ENCODE measurements at places on chromosomes 12 and 14.
A peak's percentile ranks its signal among the peaks of the same experiment; 100 is the strongest.

DNA sequence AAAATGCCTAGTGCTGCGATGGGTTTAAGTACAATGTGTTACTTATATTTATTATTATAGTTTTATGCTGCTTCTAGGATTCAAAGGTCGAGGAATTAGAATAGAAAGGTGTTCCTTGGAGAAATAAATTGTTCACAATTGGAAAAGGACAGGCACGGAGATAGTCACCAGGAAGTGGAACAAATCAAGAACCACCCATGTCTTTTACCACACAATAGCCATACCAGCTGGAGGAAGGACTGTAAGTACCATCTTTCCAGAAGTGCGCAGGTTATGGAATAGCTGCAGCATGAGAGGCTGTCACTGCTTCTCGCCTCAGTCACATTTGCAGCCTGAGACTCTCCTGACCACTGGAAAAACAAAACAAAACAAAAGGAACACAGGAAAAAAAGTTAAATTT is 40.5 kb upstream of the MANSC4 start:
- no peak for DNase-seq

- DNase-seq, result no peak
Measured at GRCh38 chr12:92506460-92506859, 196.3 kb upstream of the PLEKHG7 start.

DNA sequence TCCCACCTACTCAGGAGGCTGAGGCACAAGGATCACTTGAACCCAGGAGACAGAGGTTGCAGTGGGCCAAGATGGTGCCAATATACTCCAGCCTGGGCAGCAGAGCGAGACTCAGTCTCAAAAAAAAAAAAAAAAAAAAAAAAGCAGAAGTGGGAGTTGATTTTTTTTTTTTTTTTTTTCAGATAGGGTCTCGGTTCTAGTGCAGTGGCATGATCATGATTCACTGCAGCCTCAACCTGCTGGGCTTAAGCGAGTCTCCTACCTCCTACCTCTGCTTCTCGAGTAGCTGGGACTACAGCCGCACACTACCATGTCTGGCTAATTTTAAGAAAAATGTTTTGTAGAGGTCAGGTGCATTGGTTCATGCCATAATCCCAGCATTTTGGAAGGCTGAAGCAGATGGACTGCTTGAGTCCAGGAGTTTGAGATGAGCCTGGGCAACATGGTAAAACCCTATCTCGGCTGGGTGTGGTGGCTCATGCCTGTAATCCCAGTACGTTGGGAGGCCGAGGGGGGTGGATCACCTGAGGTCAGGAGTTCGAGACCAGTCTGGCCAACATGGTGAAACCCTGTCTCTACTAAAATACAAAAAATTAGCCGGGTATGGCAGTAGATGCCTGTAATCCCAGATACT is 16.3 kb upstream of the HSP90AA1 start:
- DNase-seq, result no peak

- DNase-seq, result no peak
Measured at GRCh38 chr12:89126712-89127111, 225.6 kb downstream of the DUSP6 start.

DNA sequence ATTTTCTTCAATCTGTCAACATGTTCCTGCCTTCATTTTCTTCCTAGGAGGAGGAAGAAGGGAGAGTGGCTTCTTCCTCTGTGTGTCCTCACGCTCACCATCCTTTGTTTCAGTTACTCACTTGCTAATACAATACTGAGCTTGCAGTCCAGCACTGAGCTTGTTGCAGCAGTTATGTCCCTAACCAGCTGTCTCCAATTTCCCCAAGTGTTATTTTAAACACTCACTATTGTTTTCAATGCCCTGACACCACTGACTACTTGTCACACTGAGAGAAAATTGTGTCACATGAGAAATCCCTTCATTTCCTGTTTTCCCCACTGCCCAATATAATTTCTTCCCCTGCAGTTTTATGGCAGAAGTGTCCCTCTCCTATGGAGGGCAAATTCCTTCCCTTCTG is 53.4 kb downstream of the HSD17B6 start:
- peak; percentile 9 for DNase-seq

DNA sequence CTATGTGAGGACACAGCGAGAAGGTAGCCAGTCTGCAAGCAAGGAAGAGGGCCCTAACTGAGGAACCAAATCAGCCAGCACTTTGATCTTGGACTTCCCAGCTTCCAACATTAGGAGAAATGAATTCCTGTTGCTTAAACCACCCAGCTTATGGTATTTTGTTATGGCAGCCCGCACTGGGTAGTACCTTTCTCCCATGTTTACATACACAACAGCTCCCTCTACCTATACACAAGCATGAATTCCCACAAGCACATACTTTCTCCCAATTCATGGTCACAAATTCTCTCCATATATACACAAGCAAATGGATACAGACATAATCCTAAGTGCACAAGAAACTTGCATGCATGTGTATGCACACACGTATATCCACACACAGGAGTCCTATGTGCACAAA is 7.4 kb downstream of the ITGB7 start:
- DNase-seq, result no peak

- DNase-seq, result no peak
Measured at GRCh38 chr12:132262256-132263060, 66.9 kb downstream of the GALNT9 start.

- no peak for DNase-seq
Measured at GRCh38 chr14:90058876-90059458, 2.8 kb upstream of the KCNK13 start.

GRCh38 chr12:111467857-111468241 is 62.1 kb downstream of the SH2B3 start:
- no peak for DNase-seq

DNA sequence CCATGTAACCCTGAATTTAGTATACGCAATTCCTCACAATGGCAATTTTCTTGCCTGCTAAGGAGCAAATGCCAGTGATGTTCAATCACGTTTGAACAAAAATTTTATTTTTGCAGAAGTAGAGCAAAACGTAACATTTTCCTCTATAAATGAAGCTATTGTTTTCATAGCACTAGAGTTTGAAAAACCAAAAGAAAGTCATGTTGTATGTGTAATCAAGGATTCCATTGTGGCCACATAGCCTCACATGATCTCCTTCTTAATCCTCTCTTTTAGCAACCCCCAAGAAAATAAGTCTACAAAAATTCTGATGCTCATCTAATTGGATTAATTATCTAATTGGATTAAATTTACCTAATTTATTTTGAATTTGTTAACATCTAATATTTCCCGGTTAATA is 1217.4 kb upstream of the FLRT2 start:
- DNase-seq, result no peak

- DNase-seq, result no peak
Measured at GRCh38 chr14:104680806-104681688, 8.4 kb upstream of the INF2 start.

DNA sequence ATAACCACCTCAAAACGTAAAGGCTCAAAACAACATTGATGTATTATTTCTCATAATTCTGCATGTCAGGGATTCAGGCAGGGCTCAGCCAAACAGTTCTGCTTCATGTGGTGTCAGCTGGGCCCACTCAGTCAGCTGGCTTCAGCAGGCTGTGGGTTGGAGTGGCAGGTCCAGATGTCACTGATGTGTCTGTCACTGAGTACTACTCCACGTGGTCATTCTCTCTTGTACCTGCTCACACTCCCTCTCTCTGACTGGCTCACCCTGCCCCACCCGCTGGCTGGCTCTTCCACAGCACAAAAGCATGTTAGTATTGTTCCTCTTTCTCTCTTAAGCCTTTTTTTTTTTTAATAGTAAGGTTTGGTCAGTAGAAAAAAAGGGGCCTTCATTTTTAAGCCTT is 182.4 kb downstream of the DICER1 start:
- DNase-seq, result no peak

- peak; percentile 51 for DNase-seq
Measured at GRCh38 chr12:12008232-12008850, 62.4 kb upstream of the BCL2L14 start.

- DNase-seq, result no peak
Measured at GRCh38 chr14:55084401-55085059, 33.1 kb downstream of the MAPK1IP1L start.

- no peak for DNase-seq
Measured at GRCh38 chr12:117702741-117703140, 266.0 kb downstream of the KSR2 start.

DNA sequence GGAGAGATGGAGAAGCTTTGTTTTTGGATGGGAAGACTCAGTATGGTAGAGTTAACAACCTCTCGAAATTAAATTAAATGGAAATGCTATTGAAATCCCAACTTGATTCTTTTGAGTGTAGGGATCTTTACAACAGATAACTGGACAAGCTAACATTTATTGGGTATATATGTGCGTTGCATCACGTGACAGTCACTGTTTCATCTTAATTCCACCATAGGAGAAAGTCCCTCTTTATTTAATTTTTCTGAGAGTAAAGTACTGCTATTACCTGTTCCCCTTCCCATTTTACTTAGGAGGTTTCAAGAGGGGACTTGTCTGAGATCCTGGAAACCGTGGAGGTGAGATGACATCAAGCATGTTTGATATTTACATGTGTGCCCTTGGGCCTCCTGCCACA is 11.1 kb upstream of the DAO start:
- DNase-seq, result no peak

DNA sequence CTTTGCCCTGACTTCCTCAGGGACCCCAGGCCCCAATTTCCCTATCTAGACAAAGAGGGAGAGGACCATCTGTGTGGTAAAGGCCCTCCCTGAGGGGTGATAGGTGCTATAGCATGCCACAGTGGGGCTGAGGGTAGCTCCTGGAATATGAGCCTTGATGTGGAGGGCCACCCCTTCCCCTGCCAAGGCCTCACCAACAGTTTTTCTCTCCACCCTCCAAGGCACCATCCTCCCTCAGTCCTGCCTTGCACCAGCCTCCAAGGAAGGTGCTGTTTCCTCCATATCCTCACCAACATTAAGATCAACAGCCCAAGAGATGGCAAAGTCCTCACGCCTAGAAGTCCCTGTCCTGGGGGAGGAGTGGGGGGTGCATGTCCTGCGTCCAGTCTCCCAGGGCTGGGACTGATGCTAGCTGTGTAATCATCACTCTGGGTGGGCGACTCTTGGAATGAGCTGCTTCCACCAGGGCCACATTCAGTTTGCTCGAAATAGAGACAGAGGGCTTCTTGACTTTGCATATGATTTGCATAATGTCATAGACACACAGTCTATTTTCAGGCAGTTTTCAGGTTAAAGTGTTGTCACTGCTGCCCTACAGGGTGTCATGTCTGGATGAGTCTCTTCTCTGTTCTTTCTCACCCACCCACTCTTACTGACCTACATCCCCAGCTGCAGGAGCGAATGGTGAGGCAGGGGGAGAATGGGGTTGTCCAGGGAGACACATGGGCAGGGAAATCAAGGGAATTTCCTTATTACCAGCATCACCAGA is 17.4 kb downstream of the ACVRL1 start:
- DNase-seq, result no peak

GRCh38 chr12:26799741-26800140 is 33.3 kb downstream of the ITPR2 start:
- DNase-seq, result no peak

DNA sequence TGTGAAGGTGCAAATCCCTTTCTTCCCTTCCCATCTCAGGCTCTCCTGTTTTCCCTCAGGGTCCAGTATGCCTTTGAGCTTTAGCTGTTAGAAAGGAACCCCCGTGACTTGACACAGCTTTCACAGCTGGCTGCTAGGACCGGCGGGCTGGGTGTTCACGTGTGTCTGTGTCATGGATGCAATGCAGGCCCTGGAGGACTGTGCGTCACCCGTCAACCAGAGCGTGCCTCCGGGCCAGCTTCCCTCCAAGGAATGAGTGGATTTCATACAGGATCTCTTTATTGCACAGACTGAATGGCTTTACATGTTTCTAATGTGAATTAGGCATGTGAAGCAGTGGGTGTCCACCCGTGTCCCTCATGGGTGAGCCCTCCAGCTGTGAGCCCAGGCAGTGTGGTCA is 77.4 kb downstream of the AACS start:
- no peak for DNase-seq

DNA sequence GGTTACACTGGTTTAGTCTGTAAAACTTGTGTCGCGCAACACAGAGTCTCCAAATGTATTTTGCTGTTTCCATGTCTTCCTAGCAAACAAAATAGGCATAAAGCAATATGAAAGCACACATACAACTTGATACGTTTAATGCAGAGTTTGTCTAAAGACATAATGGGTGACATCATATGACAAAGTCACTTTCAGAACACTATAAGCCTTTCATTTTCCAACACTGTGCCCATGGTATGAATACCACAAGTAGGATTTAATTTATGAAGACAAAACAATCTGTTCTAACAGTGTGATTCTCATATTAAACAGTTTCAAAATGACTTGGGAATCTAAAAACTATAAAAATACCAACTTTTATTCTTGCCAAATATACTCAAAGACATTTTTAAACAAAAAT is 58.4 kb downstream of the PTPN21 start:
- DNase-seq, result no peak

- no peak for DNase-seq
Measured at GRCh38 chr12:6158749-6159148, 34.3 kb upstream of the VWF start.

- DNase-seq, result no peak
Measured at GRCh38 chr12:48988030-48988649, 10.0 kb downstream of the WNT1 start.

- DNase-seq, result no peak
Measured at GRCh38 chr12:7610006-7610405, 55.7 kb downstream of the APOBEC1 start.

- no peak for DNase-seq
Measured at GRCh38 chr12:95543305-95543704, 8.0 kb downstream of the USP44 start.

DNA sequence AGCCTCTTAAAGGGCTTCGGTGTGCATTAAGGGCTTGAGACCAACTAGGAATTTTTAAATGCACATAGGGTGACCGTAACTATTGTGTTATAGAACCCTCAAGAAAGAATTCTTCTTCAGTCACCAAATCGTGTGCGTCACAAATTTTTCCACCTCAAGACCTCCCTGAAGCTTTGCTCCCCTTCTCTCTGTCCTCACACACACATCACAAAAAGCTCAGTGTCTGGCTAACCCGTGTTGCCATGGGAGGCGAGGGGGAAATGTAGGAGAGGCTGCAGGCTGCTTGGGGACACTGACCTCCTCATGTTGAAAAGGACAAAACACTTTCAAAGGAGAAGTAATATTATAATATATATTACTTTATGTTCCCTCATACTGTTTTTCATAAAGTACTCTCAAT is 10.6 kb downstream of the SSPN start:
- no peak for DNase-seq

DNA sequence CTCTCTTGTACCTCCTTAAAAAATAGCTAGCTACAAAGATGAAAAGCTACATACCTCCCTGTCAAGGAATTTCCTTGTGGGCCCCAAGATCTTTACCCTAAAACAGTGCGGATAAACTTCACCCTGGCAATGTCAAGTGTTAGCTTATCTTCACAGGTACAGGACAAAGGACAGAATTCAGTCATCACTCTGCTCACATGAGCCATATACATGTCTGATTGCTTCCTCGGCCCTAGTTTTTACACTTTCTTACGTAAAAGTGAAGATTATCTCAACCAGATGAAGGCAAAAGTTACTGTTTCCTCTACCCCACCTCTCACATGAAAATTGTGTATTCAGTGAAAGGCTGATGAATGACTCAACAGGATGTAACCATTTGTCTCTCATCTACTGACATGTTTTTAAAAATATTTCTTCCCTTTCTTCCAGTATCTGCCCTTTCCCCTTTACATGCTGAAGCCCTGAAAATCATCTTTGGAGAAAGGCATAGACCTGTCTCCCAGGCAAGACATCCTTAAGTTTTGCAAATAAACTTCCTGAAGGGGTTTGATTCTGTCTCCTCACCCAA is 890.1 kb downstream of the GALC start:
- no peak for DNase-seq

All from NCI-H2029 treated with DMSO at 0.1 percent for 48 hours (cell line).